Articular chondrocyte of knee joint (primary cell): ENCODE measurements at places on chromosomes 6 and 20. TPM values are rescaled to one million over a fixed set of nuclear protein-coding genes. Genes with fewer than 3 reads are reported as not detected.

Gene CAGE1
- under 0.01 TPM in 2 replicates for total RNA-seq

Gene GDAP1L1
- 0.13 and 0.22 TPM in 2 replicates for total RNA-seq

Gene SPO11
- not detected in 2 replicates for total RNA-seq

Gene VNN1
- 0.13 and 0.32 TPM in 2 replicates for total RNA-seq

Gene DNAH8
- under 0.01 TPM in 2 replicates for total RNA-seq

Gene RTN4IP1
- total RNA-seq = 5.8 and 7.6 TPM in 2 replicates

Gene TCF21
- total RNA-seq = not detected in 2 replicates

Gene KCNK15
- total RNA-seq = 6.8 and 28.2 TPM in 2 replicates

Gene RAET1L
- total RNA-seq = not detected in 2 replicates

Gene MYLK4
- total RNA-seq = 0.78 and 0.97 TPM in 2 replicates

Gene SIRPD
- not detected in 2 replicates for total RNA-seq

Gene CHMP4B
- total RNA-seq = 42.4 and 57.4 TPM in 2 replicates

Gene CGA
- not detected in 2 replicates for total RNA-seq

Gene TPBG
- 34.9 and 35.9 TPM in 2 replicates for total RNA-seq

Gene BMP5
- total RNA-seq = 0.13 TPM in 1 of 2 replicates, not detected in the other

Gene CUL7
- 35.0 and 44.1 TPM in 2 replicates for total RNA-seq

Gene PAK5
- not detected in 2 replicates for total RNA-seq

Gene SLC17A3
- total RNA-seq = not detected in 2 replicates

Gene TMEM74B
- 0.11 TPM in 1 of 2 replicates, not detected in the other for total RNA-seq

Gene PHF10
- total RNA-seq = 15.2 and 21.2 TPM in 2 replicates

Gene GSTA2
- total RNA-seq = not detected in 2 replicates

Gene ZNF165
- total RNA-seq = 0.97 and 1.0 TPM in 2 replicates

Gene MAVS
- 30.8 and 31.7 TPM in 2 replicates for total RNA-seq

Gene FNDC11
- total RNA-seq = 0.22 and 0.26 TPM in 2 replicates

Gene FAXC
- total RNA-seq = 0.65 and 1.1 TPM in 2 replicates

Gene NR2E1
- total RNA-seq = not detected in 2 replicates

Gene TSPO2
- total RNA-seq = not detected in 2 replicates

Gene CDSN
- not detected in 2 replicates for total RNA-seq

Gene TFAP2A
- 0.11 and 0.39 TPM in 2 replicates for total RNA-seq

Gene TTLL9
- 0.11 and 0.26 TPM in 2 replicates for total RNA-seq

Gene SLC12A5
- under 0.01 TPM in 2 replicates for total RNA-seq
